ENCODE measurements at places on chromosomes 4 and X. TPM values are rescaled to one million over a fixed set of nuclear protein-coding genes. Genes with fewer than 3 reads are reported as not detected.
A peak's percentile ranks its signal among the peaks of the same experiment; 100 is the strongest.

Gene MGARP
- not detected for total RNA-seq

Gene RAB39B
- not detected for total RNA-seq

Gene LNX1
- 22.2 TPM for total RNA-seq

Gene TCEAL6
- total RNA-seq = not detected

DNA sequence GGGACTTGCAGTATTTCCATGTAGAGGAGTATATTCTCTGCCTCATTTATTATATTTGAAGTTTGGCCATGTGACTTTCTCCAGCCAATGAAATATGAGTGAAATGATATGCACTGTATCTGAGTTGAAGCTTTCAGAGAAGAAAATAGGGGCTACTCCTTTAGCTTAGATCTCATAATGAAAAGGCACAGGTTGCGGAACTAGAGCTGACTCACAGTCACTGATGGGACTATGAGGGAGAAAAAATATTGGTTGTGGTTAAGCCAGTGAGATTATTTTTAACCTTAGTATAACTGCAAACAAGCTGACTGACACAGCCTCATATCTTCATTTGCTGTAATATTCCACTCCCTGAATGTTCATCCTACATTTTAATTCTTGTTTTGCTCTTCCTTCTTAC, 1104.3 kb downstream of the RPA4 start:
- no peaks in the 10 kb centered on the region for H3K27me3 ChIP-seq
- H3K4me1 ChIP-seq = no peaks in the 10 kb centered on the region
- no peak overlapping the region for H3K27ac ChIP-seq
- no peak overlapping the region for H3K4me3 ChIP-seq
- H3K36me3 ChIP-seq = no peaks in the 10 kb centered on the region
- DNase-seq = no peak

DNA sequence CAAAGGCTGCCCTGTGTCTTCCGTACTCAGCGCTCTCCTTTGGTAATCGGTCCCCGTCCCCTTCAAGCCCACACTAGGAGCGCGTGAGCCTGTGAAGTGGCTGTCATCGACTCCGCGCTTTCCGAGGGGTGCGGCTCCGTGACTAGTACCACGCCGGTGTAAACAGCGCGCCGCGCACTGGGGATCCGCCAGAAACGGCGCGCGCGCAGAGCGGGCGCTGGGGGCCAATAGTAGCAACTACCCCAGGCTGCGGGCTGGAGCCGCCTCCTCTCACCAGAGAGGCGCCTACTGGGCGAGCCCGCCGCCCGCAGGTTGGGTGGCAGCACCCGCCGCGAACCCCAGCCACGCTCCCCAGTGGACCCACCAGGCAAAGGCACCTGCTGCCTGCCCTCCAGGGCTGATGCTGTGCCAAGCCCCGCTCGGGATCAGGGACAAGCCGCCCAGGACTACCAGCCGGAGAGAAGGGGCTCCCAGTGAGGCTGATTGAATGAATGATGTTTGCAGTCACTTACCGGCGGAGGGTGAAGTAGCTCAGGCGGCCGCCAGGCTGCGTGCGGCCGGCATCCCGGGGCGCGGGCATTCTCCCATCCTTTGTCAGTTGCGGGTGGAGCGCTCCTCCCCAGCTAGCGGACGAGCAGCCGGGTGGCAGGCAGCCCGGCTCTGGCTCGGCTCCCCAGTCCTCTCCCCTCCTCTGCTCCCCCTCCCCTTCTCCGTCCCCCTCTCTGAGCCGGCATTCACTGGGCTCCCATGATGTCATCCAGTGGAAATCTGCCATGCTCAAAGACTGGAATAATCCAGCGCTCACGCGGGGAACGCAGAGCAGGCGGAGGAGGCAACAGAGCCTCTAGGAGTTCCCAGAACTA, 370.3 kb upstream of the SMIM31 start:
- H3K27me3 ChIP-seq = peaks cover 9% of the 10 kb centered on the region
- H3K36me3 ChIP-seq = no peaks in the 10 kb centered on the region
- DNase-seq = peak; percentile 93
- H3K4me1 ChIP-seq = no peaks in the 10 kb centered on the region

DNA sequence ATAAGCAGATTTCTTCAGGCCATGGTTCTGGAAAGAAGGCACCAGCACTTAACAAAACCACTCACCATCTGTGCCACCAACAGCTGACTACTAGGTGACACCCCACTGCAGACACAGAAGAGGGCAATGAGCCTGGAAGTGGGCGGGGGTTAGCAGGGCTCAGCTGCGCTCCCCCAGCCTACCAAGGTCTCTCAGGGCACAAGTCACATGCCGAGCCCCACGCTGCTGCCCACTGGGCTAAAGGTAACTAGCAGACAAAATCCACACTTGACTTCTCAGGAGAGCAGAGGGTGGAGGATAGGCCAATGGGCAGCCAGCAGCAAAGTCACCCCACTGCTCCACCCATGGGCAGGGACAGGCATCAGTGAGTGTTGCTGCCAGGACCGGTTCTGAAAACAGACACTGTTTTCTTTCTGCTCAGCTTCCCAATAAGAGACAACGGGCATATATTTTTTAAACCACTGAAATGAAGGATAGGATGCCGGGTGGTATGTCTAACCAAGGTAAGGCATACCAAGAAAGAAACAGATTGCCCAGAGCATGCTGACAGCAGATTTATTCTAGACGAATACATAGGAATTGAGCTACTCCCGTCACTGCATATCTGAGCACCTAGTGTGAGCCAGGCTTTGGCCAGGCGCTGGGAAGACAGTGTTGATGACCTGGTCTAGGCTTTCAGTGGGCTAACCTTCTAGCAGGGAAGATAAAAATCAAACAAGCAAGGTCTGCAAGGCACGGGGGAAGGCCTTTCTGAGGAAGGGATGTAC, 20.1 kb downstream of the ACSL1 start:
- peaks cover 4% of the 10 kb centered on the region for H3K36me3 ChIP-seq
- H3K27me3 ChIP-seq = no peaks in the 10 kb centered on the region
- no peak overlapping the region for H3K4me3 ChIP-seq
- peaks cover 40% of the 10 kb centered on the region for H3K4me1 ChIP-seq

GRCh38 chr4:152778656-152779512, 646 bp downstream of the TIGD4 start:
- H3K36me3 ChIP-seq = no peaks in the 10 kb centered on the region
- DNase-seq = peak; percentile 36
- peak overlapping the region; percentile 72 for H3K4me3 ChIP-seq
- no peaks in the 10 kb centered on the region for H3K27me3 ChIP-seq
- H3K27ac ChIP-seq = peak overlapping the region; percentile 95
- H3K4me1 ChIP-seq = peaks cover 17% of the 10 kb centered on the region

- H3K27ac ChIP-seq = peak overlapping the region; percentile 68
- DNase-seq = no peak
- H3K36me3 ChIP-seq = no peaks in the 10 kb centered on the region
- H3K4me1 ChIP-seq = no peaks in the 10 kb centered on the region
- H3K4me3 ChIP-seq = no peak overlapping the region
- H3K27me3 ChIP-seq = no peaks in the 10 kb centered on the region
Measured at GRCh38 chr4:24979554-24979953, 51.2 kb downstream of the LGI2 start.

DNA sequence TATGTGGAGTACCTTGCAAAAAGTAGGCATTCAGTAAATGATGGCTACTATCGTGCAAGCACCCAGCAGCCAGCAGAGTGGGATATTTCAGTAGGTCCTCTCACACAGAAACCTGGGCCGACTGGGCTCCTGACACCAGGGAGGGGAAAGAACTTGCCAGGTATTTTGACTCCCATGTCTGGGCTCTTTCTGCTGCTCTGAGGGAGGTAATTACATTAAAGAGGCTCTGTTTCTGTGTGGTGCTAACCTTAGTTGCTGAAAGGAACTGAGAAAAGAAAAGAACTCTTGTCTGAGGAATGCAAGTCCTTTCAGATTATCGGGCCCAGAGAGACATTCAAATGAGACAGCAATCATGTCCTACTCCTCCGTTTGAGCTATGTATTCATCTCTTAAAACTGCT, 175.8 kb upstream of the MTMR8 start:
- no peak overlapping the region for H3K27ac ChIP-seq
- no peak for DNase-seq
- H3K4me3 ChIP-seq = no peak overlapping the region
- H3K4me1 ChIP-seq = no peaks in the 10 kb centered on the region

DNA sequence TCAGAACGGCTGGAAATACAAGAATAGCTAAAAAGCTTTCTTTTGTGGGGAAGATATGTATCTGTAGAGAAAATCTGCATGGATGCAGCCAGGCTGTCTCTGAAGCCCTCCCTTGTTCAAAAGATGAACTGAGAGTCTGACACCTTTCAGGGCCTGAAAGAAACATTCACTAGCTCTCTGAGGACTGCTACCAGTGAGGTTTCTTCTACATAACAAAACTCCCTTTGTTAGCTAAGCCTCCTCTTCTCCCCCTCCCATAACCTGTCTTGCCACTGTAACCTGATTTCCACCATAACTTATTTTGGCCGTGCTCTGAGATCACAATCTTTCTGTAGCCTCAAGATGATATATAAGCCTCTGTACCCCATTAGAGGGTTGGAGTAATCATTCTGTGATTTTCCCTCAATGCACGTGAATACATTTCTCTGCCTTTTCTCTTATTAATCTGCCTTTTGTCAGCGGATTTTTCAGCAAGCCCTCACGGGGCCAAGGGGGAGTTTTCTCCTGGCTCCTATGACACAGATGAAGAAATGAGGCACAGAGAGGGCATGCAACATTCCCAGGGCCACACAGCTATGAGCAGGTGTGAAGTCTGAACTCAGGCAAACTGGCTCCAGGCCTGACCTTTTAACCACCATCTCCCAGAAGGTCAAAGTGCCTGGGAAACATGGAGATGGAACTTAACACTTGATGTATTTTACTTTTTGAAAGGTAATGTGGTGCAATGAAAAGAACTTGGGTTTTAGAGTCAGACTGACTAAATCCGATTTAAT, 161.6 kb upstream of the PRDX4 start:
- H3K27ac ChIP-seq = no peak overlapping the region
- peaks cover 5% of the 10 kb centered on the region for H3K4me1 ChIP-seq
- no peaks in the 10 kb centered on the region for H3K27me3 ChIP-seq
- no peak for DNase-seq
- H3K4me3 ChIP-seq = no peak overlapping the region

DNA sequence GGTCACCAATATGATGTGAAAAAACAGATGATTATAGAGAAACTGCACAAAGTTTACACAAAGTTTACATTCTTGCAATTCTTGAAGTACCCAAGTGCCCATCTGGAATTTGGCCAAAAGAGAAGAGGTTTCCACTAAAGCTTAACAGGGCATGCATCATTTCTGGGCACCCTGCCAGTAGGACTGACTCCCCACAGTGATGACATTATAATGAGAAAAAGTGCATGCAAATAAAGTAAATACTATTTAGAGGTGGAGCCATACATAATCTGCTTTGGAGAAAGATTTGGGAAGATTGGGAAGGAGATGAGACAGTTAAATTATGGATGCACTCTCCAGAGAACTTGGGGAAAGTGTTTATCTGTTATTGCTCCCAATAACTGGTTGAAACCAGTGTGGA, 93.7 kb upstream of the TRPC3 start:
- no peak overlapping the region for H3K4me3 ChIP-seq
- no peaks in the 10 kb centered on the region for H3K27me3 ChIP-seq
- DNase-seq = peak; percentile 57
- H3K4me1 ChIP-seq = no peaks in the 10 kb centered on the region

- peaks cover 19% of the 10 kb centered on the region for H3K27me3 ChIP-seq
- DNase-seq = peak; percentile 85
- no peak within 1 kb of the TSS for H3K27ac ChIP-seq
- H3K4me1 ChIP-seq = no peaks in the 10 kb centered on the region
- H3K4me3 ChIP-seq = peak within 1 kb of the TSS; percentile 31
Measured at GRCh38 chrX:152897222-152898131, at the start of gene ZNF185. ZNF185 (plus strand) TSS chrX:152898067; CDS start chrX:152914490, 16,423 bp downstream.

- no peaks in the 10 kb centered on the region for H3K36me3 ChIP-seq
- no peaks in the 10 kb centered on the region for H3K4me1 ChIP-seq
- H3K27ac ChIP-seq = no peak overlapping the region
- no peaks in the 10 kb centered on the region for H3K27me3 ChIP-seq
Measured at GRCh38 chr4:144288011-144288903, 147.7 kb upstream of the GYPA start.

- H3K27ac ChIP-seq = no peak overlapping the region
- H3K27me3 ChIP-seq = no peaks in the 10 kb centered on the region
- H3K4me3 ChIP-seq = no peak overlapping the region
- peaks cover 18% of the 10 kb centered on the region for H3K36me3 ChIP-seq
- H3K4me1 ChIP-seq = no peaks in the 10 kb centered on the region
- DNase-seq = no peak
Measured at GRCh38 chrX:120453985-120454384, 15.1 kb downstream of the LAMP2 start.

DNA sequence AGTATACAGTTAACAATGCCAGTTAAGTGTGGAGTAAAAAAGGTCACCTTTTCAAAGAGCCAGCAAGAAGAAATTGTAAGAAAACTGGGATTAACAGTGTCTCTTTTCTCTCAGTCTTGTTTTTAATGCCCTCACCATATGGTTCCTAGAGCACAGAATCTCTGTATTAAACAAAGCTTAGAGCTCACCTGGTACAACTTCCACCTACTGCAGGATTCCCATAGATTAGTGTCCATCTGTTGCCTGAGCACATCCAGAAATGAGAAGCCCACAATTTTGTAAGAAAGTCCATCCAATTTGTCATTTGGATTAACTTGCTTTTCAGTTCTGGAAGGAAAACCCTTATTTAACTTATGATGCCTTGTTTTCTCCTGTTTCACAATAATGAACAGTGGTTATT, 1037.1 kb downstream of the STPG2 start:
- DNase-seq = no peak
- H3K4me3 ChIP-seq = no peak overlapping the region
- no peaks in the 10 kb centered on the region for H3K4me1 ChIP-seq
- no peaks in the 10 kb centered on the region for H3K36me3 ChIP-seq
- H3K27ac ChIP-seq = no peak overlapping the region

DNA sequence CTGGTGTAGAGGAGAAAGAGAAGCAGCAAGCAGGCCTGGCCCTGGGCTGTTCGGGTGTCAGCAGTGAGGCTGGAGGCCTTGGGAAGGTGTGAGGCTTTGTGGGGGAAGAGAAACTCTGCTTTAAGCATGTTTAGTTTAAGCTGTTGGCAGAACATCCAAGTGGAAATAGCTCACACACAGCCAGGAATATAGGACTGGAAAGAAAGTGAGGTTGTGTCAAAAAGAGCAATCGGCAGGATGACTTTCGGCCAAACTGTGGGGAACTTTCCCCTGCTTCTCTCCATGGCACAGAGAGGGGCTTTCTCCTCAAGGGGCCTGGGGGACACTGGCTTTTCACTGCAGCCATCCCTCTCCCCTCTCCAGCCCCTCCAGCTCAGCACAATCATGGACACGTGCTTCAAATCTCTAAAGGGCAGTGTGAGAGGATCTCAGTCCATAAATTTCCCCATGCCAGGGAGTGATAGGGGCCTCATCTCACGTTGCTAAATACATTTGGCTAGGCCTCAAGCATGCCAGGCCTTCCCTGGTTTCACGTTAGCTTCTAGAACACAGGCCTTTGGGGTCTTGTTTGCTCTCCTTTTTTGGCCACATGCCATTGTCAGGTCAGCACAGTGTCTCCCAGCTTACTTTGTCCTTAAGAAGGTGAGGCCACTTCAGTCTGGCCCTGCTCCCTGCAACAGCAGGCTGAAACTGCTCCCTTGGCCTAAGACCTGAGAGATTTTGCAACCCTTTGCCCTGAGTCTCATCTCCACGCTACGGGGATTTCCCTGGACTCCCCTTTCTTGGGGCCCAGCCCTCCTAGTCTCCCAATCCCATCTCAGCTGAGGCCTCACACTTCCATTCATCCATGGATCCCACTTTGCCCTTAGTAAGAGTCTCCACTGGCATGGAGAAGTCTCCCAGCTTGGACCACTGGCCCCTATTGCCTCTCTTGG, 8.3 kb upstream of the CITED1 start:
- no peaks in the 10 kb centered on the region for H3K36me3 ChIP-seq
- H3K4me1 ChIP-seq = peaks cover 3% of the 10 kb centered on the region
- H3K27ac ChIP-seq = peak overlapping the region; percentile 7
- H3K27me3 ChIP-seq = peaks cover 10% of the 10 kb centered on the region
